ENCODE measurements at places on chromosomes 11 and 22. TPM values are rescaled to one million over a fixed set of nuclear protein-coding genes. Genes with fewer than 3 reads are reported as not detected.

Gene SOX6
- total RNA-seq: 4.1 TPM

Gene PGA3
- not detected for total RNA-seq

Gene H19
- 78.8 TPM for total RNA-seq

GRCh38 chr22:19808873-19809478 is 45.7 kb downstream of the GNB1L start:
- no peak for DNase-seq

DNA sequence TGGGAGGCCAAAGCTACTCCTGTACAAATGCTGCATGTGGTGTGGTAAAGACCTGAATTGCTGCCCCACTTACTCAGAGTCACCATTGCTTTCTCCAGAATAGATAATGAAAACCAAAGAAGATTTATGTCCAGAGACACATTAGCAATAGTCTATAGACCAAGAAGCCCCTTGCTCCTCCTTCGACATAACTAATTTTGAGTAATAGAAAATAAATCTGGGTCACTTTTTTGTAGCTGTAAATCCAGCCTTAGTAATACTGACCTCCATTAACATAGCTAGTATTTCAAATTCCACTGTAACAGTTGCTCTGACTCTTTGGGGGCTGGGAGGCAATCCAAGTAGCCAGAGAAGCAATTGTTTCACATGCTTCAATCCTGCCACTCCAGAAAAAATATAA is 145.9 kb downstream of the MAML2 start:
- no peak for DNase-seq

- DNase-seq: no peak
Observed at GRCh38 chr22:37242395-37242918, 1.6 kb downstream of the RAC2 start.

- DNase-seq: no peak
Observed at GRCh38 chr11:16986434-16987204, 27.6 kb downstream of the PLEKHA7 start.

DNA sequence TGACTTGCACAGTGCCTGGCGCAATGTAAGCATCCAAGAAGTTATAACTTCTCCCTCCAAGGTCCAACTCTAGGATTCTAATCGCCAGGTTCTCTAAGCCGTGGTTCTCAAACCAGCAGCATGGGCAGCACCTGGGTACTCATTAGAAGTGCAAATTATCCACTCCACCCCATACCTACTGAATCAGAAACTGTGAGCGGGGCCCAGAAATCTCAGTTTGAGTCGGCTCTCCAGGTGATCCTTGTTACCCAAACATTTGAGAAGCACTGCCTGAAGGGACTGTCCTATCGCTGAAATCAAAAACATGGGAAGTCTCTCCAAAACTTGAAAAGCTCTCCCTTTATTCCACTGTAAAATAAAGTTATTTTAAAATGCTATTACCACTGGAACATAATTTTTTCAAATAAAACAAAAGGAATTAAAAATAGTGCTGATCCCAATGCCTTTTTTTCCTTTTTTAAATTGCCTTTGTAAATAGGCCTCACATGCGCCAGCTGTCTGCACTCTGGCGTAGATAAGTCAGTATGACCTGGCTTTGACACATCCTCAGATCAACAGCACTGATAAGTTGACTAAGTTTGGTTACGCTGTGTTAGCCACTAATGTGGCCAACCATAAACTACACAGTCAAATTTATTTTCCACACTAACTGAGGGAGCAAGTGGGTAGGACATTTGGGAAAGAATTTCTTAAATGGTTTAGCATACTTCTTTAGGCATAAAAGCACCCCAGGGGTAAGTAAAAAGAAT is 8.4 kb upstream of the CTR9 start:
- DNase-seq: peak; percentile 23

DNA sequence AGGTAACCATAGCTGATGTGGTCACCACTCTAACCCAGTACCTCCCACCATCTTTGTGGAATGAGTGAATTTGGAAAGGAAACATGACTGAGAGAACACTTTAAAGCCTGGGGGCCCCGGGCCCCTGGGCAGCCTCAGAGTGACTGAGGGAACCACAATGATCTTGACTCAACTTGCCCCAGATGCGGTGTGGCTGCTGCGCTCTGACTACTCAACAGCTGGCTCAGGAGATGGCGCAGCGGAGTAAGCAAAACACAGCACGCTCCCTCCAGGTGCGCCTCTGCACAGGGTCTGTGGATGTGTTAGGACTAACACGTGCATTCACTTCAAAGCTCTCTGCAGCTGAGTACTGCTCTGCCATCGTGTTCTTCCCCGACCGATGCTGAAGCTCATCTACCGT is 5.9 kb downstream of the RNF215 start:
- DNase-seq: no peak

DNA sequence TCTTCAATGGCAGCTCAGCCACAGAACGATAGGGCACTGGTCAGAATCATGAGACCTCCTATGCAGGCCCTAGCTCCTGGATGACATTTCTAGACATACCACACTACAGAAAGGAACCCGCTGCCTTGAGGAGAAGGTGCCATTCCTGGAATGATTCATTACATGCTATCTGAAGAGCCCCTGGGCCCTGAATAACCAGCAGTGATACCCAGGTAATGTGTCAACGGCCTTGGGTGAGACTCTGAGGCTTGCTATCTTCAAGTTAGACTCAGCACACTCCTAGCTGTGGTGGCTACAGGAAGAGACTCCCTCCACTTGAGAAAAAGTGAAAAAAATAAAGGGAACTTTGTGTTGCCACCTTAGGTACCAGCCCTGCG is 161.2 kb upstream of the GRIA4 start:
- no peak for DNase-seq
